COR-L47 (cell line): ENCODE measurements at places on chromosomes 3 and 15.

- DNase-seq, result peak; percentile 31
Measured at GRCh38 chr15:68730471-68730919, 90.2 kb downstream of the ANP32A start.

GRCh38 chr15:70091726-70092463, 5.8 kb downstream of the TLE3 start:
- peak; percentile 23 for DNase-seq

DNA sequence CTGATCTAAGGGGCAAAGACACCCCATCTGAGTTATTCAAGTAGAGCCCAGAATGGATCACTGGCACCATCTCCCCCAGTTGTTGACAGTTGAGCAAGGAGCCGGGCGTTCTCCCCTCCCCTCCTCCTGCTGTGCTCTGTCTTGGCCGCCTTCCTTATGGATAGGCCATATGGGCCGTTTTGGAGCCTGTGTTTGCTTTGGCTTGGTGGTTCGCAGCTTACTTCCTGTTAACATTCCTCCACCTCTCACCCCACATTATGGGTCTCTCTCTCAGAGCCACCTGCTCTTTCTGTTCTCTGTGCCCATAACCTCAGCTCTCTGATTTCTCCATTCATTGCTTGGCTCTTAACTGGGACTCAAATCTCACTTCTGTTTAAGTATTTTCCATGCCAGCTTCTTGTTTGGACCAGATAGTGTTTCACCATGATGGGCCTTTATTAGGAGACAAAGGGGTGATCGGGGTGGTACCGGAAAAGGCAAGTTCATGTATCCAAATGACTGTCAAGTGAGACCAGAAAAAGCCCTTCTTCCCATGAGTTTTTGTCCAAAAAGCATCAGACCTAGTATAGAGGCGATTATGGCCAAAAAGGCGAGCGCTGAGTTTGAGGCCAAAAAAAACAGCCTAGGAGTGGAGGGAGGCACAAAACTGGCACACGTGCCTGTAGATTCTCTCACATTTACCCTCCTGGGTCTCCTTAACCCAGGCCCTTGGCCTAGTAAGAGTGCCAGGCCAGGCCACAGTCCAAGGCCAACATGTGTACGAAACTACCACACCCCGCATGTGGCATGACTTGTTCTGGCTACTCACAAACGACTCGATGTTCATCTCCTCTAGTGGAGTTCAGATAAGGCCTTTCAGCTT, 62.6 kb downstream of the DUT start:
- peak; percentile 37 for DNase-seq

DNA sequence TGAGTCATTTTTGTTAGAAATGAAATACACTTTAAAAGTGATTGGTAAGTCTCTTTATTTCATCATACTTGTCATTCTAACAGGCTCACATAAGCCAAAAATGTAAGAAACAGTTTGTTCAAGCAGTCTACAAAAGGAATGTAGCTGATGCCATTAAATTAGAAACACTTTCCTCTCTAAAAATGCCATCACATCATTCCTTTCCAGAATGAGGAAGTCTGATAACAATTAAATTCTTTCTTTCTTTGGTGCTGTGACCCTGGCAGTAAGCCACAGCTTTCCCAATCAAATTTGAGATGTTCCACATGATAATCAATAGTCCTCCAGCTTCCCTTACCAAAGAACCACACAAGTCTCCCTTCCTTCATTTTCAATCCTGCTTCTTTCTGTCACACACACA, 9.4 kb upstream of the P2RY1 start:
- no peak for DNase-seq

DNA sequence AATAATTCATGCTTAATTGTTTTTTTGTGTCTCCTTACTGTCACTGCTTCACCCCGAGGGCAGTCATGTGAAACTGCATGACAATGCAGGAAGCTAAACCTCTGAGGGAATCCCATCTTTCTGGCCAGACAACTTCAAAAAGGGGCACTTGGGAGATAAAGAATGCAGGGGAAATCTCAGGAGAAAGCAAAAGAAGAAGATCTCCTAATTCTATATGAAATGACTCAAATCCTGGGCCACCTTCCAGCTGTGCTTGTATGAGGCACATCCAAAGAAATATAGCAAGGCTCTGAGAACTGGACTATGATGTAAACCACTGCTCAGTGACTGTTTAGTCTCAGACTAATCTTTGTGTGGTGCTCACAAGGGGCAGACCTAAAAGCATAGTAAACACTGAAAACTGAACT, 22.6 kb upstream of the UMPS start:
- no peak for DNase-seq

DNA sequence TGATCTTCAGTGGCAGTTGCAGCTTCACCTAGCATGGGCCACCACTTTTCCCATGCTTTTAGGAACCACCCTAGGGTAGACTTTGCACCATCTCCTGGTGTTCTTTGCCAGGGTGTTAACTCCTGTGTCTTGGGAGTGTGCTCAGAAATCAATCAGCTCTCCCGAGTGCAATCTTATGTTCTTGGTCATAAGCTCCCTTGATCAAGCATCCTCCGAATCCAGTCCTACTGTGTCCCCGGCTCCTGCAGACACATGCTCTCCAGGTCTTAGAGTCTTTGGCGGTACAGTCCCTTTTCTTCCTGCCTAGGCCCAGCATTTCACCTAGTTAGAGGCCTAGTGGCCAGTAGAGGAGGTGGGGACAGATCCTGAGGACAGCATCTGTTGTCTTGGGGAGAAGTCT, 74.7 kb upstream of the SYN2 start:
- DNase-seq, result no peak

DNA sequence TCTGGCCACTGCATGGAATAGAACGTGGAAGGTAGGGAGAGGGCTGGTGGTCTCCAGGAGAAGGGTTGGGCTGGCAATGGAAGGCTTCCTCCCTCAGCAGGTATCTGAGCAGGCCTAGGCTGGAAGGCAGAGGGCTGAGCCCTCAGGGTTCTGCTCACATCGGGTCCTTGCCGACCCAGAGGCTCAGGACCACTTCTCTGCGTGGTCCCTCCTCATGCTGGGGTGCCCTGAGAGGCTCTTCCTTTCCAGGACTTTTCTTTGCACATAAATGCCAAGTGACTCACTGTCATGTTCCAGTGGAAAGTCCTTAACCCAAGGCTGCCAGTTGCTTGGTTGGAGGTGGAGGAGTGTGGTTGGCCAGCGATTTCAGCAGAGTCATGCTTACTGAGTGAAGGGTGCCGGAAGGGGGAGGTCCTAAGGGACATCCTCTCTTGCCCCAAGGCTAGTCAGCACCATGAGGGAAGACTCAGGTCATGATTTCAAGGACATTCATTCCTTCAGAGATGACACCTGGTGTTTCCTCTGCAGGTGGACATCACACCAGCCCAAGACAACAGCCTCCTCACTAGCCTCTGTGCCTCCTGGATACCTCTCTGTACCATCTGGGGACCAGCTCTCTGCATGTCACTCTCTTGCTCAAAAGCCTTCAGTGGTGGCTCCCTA, 8.2 kb downstream of the SLC6A6 start:
- DNase-seq, result no peak
